ENCODE measurements at places on chromosomes 4 and X.
A peak's percentile ranks its signal among the peaks of the same experiment; 100 is the strongest.

GRCh38 chr4:73619346-73619745 is 890 bp downstream of the RASSF6 start:
- DNase-seq, result no peak

- peak; percentile 85 for DNase-seq
These were observed 47.8 kb downstream of the GAB1 start for GRCh38 chr4:143384381-143384994.

DNA sequence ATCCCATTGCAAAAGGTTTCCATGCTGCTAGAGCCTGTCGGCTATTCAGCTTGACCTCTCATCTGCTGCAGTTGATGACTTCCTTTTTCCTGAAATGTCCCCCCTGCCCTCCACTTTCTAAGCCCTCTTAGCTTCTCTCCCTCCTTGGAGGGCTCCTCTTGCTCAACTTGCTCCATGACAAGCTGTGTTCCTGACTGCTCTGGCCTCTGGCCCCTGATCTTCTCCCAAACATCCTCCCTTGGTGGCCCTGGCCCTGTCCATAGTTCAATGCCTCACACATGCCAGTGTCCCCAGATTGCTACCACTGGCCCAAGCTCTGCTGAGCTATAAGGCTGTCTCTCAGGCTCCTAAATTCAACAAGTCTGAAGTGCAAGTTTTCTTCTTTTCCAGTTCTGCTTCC is 29.6 kb downstream of the RASL11B start:
- no peak for DNase-seq

GRCh38 chrX:45077748-45078424 is 122.8 kb downstream of the DIPK2B start:
- DNase-seq, result no peak

DNA sequence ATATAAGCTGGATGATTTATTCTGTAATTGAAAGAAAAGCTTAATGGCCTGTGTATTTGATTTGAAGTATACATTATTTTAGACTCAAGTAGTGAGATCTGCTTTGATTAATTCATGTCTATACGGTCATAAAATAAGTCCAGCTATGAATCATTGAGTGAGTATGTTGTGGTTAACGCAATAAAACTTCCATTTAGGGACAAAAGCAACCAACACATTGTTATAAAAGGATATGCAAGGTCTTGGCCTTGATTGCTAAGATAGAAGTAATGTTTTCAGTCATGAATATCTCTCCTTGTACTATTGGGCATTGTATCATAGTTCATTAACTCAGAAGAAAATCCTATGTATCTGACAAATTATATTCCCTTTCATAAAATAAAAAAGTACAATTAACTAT is 162.1 kb downstream of the EPHA5 start:
- DNase-seq, result peak; percentile 40

- no peak for DNase-seq
These were observed 53.6 kb downstream of the ETNPPL start for GRCh38 chr4:108709234-108709633.

DNA sequence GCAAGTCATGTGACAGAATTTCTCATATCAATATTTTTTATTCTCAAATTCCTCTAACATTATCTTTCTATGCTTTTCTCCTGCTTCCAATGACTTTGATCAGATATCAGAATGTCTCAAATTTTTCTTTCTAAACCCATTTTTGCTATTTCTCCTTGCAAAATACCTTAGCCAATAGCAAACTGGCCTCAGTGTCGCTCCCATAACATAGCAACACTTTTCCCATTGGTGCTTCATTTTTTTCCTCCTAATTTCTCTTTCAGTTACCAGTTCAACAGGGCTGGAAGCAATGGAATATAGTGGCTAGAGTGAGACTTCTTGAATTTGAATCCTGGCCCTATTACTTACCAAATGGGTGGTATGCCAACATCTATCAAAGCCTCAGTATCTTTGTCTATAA is 1091.6 kb downstream of the C4orf33 start:
- DNase-seq, result no peak

DNA sequence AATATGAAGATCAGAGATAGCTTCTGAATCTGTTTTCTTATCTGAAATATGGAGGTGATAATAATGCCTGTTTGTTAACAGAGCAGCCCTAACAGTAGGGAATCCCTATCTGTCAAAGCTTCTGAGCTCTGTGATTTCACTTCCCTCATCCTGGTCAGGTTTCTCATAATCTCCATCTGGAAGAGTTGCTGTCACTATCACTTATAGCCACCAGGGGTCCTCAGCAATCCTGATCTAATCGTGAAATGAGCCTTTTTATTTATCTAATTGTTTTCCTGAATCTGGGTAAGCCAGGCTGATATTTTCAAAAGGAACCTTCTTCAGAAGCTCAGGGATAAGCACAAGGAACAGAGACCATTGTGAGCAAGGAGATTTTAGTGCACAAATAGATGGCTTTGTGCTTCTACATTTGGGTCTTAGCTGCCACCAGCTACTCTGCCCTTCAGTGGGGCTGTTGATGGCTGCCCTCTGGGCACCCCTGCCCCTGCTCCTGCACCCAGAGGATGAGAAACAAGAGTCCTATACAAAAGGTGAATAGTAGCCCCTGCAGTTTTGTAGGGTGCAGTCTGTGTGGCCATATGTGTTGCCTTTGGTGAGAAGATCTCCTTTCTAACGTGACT is 196.4 kb upstream of the RADX start:
- peak; percentile 43 for DNase-seq

DNA sequence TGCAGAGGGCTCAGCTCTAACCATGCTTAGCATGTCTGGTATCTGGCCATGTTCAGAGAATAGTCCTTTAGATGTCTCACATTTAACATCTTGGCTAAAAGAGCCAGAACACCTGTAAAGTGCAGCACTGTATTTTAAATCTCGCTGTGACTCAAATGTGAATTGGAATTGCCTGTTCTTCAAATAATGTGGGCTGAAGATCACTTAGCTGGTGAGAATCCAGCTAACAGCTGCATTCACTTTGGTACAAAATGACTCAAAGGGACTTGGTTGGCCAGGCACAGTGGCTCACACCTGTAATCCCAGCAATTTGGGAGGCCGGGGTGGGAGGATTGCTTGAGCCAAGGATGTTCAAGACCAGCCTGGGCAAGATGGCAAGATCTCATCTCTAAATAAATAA is 63.5 kb upstream of the PLAC8 start:
- no peak for DNase-seq

GRCh38 chr4:8015512-8015911 is 75.9 kb upstream of the AFAP1 start:
- DNase-seq, result peak; percentile 47

GRCh38 chr4:8404791-8405515 is 35.6 kb downstream of the ACOX3 start:
- no peak for DNase-seq

- no peak for DNase-seq
These were observed 65.5 kb upstream of the GNPDA2 start for GRCh38 chr4:44791831-44792230.

DNA sequence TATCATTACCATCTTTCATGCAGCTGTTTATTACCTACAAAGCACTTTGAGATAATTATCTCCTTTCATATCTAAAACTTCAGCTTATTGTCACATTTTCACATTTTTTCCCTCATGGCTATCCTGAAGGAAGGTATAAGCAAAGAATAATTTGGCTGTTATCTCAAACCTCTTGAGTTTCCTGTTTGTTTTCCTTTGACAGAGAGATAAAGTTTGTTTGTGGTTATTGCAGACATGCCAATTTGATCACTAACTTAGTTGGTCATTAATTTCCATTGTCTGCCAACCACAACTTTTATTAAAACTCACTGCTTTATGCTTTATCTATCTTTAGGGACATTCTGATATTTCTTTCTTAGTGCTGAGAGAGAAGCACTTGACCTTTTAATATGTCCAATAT is 89.8 kb upstream of the SPANXB1 start:
- no peak for DNase-seq

GRCh38 chr4:158442736-158443135 is 78.9 kb upstream of the RXFP1 start:
- DNase-seq, result peak; percentile 23

- no peak for DNase-seq
These were observed 245.4 kb downstream of the HNRNPD start for GRCh38 chr4:82128355-82128754.

DNA sequence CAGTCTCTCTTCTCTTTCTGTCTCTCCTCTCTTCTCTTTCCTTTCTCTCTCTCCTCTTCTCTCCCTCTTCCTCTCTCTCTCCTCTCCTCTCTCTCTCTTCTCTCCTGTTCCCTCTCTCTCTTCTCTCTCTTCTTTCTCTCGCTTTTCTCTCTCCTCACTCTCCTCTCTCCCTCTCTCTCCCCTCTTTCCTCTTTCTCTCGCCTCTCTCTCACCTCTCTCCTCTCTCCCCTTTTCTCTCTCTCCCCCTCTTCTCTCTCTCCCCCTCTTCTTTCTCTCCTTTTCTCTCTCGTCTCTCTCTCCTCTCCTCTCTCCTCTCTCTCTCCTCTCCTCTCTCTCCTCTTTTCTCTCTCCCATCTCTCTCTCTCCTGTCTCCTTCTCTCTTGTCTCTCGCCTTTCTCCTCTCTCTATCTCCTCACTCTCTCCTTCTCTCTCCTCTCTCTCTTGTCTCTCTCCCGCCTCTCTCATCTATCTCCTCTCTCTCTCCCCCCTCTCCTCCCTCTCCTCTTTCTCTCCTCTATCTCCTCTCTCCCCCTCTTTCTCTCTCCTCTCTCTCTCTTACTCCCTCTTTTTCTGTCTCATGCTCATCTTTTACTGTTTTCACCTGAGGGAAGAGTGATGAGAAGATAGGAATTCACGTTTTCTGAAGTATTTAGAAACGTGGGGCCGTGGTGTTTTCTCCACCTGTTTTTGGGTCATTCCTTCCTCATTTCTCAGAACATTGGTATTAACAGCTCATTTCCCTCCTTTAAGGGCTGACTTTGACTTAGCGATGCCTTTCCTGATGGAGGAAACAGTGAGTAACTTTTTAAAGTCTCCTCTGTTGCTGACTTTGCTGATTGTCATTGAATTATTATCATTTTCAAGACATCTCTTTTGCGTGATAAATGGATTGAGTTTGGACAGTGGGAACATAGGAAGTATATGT is 80.6 kb upstream of the CD99 start:
- peak; percentile 63 for DNase-seq

DNA sequence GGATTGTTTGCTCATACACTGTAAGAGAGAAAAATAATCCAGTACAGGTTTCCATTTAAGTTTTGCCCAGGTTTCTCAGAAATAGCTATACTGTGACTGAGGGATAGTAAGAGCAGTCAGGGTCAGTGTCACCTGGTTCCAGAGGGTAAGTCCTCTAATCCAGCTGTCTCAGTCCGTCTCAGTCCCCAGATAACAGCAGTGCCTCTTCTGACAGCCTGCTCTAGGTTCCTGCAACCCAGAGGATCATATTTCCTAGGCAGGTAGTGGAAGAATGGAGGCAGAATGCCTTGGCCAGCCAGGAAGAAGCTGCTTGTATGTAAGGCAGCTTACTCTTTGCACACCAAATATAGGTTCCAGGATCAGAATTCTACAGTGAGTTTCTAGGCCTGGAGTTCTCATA is 22.6 kb upstream of the GNRHR start:
- no peak for DNase-seq

DNA sequence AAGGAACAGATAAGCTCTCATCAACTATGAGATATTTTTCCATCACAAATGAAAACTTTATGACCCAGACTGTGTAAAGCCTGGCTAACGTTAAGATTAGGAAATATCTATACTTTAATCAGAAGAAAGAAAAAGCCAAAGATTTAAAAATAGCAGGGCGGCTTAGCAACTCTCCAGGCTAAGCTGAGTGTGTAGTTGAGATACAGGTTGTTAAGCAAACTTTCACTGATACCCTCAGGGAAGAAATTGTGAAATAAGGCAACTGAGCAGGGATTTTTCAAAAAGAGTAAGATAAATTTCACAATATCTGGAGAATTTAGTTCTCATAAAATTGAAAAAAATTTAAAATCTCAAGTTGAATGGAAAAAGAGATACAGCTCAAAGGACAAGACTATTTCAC is 382.0 kb downstream of the RAPGEF2 start:
- DNase-seq, result no peak

DNA sequence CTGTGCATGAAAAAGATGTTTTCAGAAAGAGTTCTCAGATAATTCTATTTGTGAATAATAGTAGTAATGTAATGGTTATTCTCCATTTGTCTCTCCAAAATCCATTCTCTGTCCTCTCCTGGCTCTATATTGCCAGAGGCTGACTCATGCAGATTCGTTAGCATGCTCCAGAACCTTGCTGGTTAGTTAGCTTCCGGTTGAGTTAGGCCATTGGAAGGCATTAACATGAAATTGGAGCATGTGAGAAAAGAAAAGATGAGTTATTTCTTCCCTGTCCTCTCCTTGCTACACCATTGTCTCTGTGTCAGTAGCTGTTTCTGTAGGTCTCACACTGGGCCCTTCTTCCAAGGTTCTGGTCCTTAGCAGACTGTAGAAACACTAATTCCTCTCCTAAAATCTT is 23.5 kb upstream of the PRDM8 start:
- DNase-seq, result peak; percentile 94

- no peak for DNase-seq
These were observed 223.7 kb upstream of the FAT4 start for GRCh38 chr4:125091101-125091500.

GRCh38 chr4:159235779-159236368 is 133.0 kb downstream of the RAPGEF2 start:
- DNase-seq, result peak; percentile 32

DNA sequence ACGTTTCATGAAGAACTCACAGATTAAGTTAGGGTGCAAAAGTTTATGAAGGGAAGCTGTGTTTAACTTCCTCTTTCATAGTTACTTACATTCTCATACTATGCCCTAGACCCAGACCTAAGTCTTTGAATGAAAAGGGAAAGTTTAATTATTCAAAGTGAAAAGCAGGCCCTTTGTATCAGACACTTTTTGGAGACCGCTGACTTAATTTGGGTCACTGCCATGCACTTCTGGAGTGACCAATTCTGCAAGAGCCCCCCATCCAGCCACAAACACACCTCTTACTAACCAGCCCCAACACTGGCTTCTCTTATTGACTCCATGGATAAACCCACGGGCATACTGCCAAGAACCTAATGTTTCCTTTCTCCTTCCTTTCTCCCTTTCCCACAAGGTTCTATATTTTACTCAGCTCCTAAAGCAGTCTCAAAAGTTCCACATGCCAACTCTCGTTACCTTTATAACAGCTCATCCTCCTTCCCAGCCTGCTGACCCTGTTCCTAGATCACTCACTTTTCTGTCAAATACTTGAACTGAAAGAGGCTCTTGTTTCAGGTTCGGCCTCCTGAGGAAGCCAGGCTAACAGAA is 34.5 kb downstream of the ABCE1 start:
- peak; percentile 12 for DNase-seq

DNA sequence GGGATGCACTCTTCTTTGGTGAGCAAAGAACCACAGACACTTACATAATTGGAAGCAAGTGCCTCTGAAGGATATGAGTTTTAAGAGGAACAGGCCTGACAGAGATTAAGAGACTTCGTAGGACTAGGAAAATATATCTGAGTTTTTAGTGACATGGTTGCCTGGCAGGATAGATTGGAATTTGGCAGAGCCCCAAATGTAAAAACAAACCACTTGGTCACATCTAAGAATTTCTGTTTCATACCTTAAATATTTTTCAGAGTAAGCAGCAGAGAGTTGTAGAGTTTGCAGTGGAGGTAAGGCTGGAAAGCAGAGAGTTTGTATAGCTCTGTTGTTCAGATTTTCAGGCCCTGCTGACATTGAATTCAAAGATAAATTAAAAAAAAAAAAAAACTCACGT is 150.1 kb upstream of the MAGEB2 start:
- peak; percentile 6 for DNase-seq

GRCh38 chrX:129779747-129780146 is at the start of gene SASH3:
SASH3 (plus strand) TSS chrX:129779949; CDS start chrX:129780098, 149 bp downstream.
- DNase-seq, result no peak

- DNase-seq, result no peak
These were observed 92.7 kb downstream of the SHISA3 start for GRCh38 chr4:42490015-42490414.
